ENCODE measurements at places on chromosomes 1 and 21.

- no peak for DNase-seq
Measured at GRCh38 chr1:39632682-39633417, 6.6 kb downstream of the HEYL start.

DNA sequence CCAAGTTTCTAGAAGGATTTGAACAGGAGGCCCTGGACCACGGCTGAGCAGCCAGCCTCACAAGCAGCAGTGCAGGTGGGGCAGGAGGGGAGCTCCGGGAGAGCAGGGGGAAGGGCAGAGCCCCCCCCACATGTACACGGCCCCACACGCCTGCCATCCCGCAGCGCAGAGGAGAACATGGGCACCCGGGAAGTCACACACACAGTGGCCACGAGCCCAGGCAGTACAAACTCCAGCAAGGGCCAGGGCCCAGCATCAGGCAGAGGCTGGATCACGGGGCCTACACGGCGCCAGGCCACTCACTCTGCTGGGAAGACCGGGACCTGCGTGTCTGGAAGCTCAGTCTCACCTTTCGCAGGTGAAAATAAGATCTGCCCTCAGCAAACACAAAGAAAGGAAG is 5.2 kb downstream of the SUMO3 start:
- no peak for DNase-seq

DNA sequence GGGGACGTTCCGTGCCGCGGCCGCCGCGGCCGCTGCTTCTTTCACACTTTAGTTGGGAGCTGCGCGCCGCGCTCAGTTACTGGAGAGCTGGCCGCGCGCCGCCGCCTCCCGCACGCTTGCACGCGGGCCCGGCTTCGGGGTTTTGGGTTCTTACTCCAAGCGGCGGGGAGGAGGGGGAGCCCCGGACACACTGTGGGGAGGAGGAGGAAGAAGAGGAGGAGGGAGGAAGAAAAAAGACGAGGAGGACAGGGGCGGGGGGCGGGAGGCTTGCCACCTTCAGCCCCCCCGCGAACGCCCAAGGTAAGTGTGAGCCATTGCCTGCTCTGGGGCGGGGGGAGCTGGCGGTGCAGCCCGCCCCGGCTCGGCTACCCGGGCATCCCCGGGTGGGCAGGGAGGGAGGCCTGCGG is 243 bp downstream of the C1orf21 start:
- no peak for DNase-seq

DNA sequence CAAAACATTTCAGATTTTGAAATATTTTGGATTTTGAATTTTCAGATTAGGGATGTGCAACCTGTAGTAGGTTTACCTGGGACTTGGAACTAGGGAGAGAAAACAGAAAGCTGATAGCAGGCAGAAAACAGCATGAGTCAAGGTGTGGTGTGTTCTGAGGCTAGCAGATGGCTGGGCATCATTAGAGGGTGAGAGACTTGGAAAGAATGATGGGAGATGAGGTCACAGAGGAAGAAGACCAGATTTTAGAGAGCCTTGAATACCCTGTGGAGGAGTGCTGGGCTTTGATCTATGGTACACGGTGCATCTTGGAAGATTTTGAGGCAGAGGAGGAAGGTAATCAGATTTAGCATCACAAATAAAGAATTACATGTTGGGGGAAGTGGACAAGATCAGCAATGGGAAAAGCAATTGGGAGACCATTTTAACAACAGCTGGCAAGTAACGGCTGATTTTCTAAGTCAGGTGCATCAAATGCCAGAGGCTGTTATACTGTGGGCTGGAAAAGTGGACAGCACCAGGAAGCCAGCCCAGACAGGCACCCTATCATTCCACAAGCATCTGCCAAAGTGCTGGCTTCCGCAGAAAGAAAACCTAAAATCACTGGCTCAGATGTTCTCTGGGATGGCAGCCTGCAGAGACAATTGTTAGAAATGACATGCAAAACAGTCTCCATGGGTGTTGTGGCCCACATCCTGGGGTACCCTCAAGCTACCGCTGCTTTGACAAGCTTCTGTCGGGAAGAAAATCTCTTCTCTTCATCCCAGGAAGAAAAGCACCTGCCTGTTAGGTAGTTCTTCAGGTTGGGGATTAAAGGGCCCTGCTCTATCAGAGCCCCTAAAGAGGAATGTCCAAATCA is 30.9 kb upstream of the CAMK1G start:
- DNase-seq: no peak

DNA sequence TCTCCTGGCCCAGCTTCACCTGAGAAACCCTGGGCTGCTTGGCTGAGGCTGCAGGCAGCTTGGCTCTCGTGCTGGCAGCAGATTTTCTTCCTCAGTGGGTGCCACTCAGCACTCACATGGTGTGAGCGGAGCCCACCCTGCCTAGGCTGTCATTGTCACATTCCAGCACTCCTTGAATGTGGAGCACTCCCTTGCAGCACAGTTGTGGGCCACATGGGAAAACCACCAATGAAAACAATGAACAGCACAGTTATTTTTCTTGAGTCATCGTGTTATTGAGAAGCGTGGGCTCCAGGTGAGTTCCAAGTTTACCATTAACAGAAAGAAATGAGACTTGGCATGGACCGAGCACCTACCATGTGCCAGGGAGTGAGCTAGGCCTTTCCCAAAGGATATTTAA is 27.2 kb upstream of the TRIM67 start:
- no peak for DNase-seq

GRCh38 chr1:236303675-236304074 is 21.9 kb upstream of the ERO1B start:
- no peak for DNase-seq

DNA sequence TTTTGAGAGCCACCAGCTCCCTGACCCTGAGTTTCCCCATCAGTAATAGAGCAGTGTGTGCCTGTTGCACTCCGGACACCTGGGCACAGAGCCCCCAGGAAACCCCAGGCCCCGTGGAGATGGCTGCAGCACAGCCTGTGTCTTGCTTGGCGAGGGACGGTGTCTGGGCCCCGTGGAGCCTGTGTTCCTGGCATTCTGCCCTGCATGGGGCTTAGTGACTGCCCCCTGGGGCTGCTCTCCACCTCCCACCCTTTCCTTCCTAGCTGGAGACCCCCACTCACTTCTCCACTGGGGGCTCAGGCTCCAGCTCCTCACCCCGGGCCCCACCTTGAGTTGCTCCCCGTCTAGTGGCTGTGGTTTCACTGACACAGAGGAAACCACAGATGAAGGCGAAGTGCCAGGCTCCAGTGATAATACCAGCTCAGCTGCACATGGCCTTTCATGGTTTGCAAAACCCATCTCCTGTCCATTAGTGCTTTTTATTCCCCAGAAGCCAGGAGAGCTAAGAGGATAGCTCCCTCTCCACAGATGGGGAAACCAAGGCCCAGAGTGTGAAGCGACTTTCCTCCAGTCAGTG is 39.4 kb downstream of the DMRTB1 start:
- no peak for DNase-seq

DNA sequence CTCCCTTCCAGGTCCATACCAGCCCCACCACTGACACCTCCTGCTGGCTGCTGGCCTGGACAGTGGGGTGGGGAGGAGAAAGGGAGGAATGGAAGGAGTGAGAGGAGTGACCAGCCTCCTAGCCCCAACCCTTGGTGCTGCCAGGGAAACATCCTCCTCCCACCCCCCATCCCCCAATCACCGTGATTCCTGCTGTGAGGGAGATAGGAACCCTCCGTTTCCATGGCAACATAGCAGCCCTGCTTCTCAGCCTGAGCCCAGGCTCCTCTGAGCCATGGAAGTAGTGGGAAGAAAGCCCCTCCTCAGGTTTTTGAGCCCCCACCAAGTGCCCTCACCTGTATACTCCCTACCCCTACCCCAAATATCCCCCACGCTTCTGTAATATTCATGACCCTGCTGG is 44.4 kb upstream of the SCMH1 start:
- no peak for DNase-seq

- no peak for DNase-seq
Measured at GRCh38 chr1:37926038-37926924, 20.6 kb downstream of the INPP5B start.

- DNase-seq: no peak
Measured at GRCh38 chr1:94113589-94114226, 7.2 kb downstream of the ABCA4 start.

DNA sequence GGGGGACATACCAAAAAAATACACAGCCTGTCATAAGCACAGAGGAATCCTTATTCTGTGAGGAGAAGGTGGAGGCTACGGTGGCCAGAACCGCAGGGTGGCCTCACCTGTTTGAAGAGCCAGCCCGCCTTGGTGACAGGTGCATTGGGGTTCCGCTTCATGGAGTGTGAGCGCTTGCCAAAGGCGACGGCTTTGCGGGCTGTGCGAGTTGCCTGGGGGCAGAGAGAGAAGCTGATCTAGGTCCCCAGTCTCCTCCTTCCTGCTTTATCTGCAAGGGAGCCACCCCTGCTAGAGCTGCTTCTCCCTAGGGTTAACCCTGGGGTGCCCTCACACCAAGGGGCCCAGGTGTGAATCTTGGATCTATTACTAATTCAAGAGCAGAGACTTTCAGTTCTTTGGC is 54.3 kb upstream of the GOLT1A start:
- no peak for DNase-seq

- peak; percentile 33 for DNase-seq
Measured at GRCh38 chr1:28172713-28173150, 3.8 kb downstream of the PTAFR start.

- DNase-seq: no peak
Measured at GRCh38 chr21:29287383-29287782, 11.3 kb upstream of the BACH1 start.

DNA sequence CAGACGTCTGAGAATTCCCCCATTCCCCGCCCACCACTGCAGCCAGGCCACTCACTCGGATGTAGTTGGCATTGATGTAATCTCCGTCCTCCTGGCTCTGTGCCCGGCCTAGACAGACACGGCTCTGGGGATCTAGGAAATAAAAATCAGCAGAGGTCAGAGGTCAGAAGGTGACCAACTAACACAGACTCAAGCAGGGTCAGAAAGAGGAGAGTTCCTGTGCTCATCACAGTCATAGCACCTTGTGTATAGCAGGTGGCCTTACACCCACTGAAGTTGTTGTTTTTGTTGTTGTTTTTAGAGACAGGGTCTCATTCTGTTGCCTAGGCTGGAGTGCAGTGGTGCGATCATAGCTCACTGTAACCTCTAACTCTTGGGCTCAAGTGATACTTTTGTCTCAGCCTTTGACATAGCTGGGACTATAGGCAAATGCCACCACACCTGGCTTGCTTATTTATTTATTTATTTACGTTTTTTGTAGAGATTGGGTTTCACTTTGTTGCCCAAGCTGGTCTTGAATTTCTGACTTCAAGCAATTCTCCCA is 4.9 kb downstream of the PTPN7 start:
- DNase-seq: no peak

GRCh38 chr1:218694636-218695035 is 349.5 kb downstream of the TGFB2 start:
- DNase-seq: no peak

- DNase-seq: no peak
Measured at GRCh38 chr1:72278461-72278860, 3.9 kb downstream of the NEGR1 start.

DNA sequence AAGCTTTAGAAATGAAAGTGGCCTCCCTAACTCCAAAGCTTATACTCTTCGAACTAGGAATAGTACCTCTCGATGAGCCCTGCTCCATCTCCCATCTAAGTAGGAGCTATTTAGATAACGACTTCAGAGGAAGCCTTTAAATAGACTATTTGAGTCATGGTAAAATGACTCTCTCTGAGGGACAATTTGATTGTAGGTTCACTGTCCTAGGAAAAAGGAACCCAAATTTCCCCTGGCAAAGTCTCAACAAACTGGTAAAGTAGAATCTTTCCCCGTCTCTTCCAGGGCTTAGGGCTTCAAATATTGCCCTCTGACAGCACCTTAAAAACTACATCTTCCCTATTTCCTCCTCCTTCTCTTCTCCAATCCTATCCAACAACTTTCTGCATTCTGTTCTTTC is 2.0 kb upstream of the FCER1A start:
- DNase-seq: no peak

- DNase-seq: no peak
Measured at GRCh38 chr1:218299416-218299815, 14.3 kb downstream of the RRP15 start.

DNA sequence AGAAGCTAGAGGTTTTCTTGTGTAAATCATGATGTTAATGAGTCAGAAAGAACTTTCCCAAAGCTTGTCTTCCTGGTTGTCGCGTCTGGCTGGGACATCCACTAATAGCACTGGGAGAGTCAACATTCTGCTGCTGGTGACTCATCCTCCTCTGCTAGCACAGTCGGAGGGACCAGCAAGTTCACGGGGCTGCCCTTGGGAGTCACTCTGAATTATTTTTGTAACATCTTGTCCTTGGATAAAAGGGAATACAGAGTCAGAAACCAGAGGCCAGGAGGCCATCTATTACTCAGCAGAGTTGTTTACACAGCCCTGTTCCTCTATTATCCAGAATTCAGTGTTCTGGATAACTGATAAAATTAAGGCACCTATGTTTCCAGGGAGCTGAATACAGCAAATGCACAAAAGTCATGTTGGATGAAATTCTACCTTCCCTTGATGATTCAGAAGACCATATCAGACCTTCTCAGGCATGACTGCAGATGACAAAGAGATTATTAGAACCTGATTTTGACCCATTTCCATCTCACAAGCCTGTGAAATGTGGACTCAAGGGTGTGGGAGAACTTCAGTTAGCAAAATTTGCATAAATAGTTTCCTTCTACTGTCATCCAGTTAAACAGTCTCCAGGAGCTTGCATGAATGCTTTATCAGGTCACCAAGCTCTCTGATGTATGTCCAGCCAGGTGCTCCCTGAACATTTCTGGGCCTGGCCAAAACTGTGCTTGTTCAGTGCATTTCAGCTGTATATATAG is 68.1 kb downstream of the JAK1 start:
- no peak for DNase-seq

- DNase-seq: no peak
Measured at GRCh38 chr1:54882519-54882918, 4.5 kb downstream of the DHCR24 start.

GRCh38 chr1:1069056-1069710 is 4.9 kb downstream of the RNF223 start:
- DNase-seq: peak; percentile 92

- no peak for DNase-seq
Measured at GRCh38 chr1:228992907-228993535, 257.7 kb downstream of the RHOU start.

- DNase-seq: no peak
Measured at GRCh38 chr1:212205843-212206242, 79.4 kb upstream of the PPP2R5A start.

GRCh38 chr1:64518692-64519481 is 49.0 kb downstream of the CACHD1 start:
- no peak for DNase-seq

DNA sequence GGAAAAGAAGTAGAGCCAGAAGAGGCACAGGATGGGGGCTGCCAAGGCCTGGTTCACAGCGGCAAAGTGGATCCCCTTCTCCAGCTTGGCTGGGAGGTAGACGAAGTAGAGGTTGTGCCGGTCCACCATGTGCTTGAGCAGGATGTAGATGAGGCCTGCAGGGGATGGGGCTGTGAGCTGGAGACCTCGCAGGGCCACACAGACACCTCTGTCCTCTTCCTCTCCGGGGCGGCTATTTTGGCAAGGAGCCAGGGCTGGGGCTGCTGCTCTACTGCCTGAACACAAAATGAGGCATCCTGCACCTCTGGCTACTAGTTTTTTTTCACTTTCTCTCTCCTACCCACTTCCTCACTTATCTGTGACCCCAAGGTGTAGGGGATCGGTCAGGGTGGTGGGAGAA is 32.3 kb downstream of the TMEM63A start:
- no peak for DNase-seq

GRCh38 chr1:197235355-197235754 is 32.7 kb upstream of the CRB1 start:
- no peak for DNase-seq

GRCh38 chr21:40668555-40669275 is 178.2 kb downstream of the DSCAM start:
- no peak for DNase-seq
